Left renal cortex interstitium (tissue), 4 donors: ENCODE measurements at places on chromosomes 1 and 21. TPM values are rescaled to one million over a fixed set of nuclear protein-coding genes. Genes with fewer than 3 reads are reported as not detected.

MANEAL gene
- 4.7 TPM for polyA plus RNA-seq

LMOD1 gene
- 4.5 TPM for polyA plus RNA-seq

GJB3 gene
- 0.13 TPM for polyA plus RNA-seq

FCRL6 gene
- 0.35 TPM for polyA plus RNA-seq

ACBD3 gene
- polyA plus RNA-seq: 65.4 TPM

DISP3 gene
- 0.88 TPM for polyA plus RNA-seq

CCDC190 gene
- polyA plus RNA-seq: not detected

DSCAM gene
- 0.07 TPM for polyA plus RNA-seq
